ENCODE measurements at places on chromosomes 5 and 9.
A peak's percentile ranks its signal among the peaks of the same experiment; 100 is the strongest.

- no peak for DNase-seq
Measured at GRCh38 chr9:137229903-137230704, 597 bp upstream of the SLC34A3 start.

DNA sequence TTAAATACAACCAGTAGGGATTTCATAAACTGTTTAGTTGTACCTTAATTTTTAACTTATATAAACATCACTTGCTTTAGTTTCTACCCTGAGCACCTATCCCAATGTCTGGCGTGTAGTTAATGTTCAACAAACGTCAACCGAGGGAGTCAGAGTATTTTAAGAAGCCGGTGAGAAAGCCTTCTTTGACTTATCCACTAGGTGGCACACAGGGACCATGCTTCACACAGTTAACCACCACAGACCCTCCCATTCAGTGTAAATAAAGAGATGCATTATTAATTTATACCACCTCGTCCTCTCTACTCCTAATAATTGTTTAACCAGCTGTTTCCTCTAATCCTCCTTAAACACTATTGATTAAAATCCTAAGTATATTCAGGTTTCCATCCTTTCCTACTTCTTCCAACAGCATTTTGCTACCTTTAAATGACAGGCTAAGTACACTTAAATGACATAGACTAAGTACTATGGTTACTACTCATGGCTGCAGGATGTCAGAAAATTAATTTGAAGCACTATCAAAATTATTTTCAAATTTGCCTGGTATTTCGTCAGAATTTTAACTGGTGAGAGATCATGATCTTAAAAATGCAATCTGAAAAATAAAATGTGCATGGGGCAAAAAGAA, 2.3 kb downstream of the HAPLN1 start:
- DNase-seq: peak; percentile 51

DNA sequence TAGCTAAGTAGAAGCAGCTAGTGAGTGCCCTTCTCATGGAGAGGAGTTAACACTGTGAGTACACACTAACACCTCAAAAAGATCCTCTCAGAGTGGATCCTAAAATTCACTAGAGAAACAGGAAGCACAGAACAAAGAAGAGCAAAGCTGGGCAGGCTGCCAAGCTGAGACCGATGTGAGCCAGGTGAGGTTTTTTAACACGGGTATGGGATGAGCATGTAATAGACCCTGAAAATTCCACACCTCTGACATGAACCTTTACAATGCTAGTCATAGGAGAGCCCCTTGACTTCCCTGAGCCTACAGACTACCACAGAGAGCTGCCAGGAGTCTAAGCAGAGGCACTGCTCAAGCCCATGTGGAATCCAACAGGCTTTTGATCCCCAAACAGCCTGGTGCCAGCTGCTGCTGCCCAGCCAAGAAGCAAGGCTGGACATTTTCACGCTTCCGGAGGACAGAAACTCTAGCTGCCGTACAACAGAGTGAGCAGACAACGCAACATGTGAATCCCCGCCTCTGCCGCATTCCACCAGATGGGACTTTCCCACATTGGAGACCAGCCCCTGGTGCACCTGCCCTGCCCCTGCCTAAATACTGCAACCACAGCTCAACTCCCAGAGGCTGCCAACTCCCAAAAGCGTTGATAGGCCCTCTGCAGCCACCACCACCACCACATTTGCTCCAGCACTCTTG, 280.8 kb downstream of the CDH10 start:
- no peak for DNase-seq

DNA sequence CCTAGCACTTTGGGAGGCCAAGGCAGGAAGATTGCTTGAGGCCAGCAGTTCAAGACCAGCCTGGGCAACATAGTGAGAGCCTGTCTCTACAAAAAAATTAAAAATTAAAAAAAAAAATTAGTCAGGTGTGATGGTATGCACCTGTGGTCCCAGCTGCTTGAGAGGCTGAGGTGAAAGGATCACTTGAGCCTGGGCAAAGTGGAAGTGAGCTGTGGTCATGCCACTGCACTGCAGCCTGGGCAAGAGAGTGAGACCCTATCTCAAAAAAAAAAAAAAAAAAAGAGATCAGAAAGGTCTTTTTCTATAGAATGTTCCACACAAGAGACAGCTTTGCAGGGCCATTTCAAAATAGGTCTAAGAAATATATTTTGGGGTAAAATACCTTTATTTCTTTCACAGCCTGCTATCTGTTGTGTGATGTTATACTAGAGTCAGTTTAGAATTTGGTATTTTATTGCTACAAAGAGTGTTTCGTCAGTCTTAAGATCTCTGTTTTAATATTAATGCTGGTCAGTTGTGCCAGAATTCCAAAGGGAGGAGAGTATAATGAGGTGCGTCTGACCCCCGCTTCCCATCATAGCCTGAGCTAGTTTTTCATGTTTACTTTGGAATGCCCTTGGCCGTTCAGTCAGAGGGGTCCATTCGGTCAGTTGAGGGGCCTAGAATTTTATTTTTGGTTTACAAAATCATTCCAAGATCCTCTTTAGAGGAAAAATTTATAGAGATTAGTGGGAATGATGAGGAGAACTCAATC, 9.4 kb downstream of the LNPEP start:
- DNase-seq: no peak

All from inflammatory macrophage (primary cell).